CD4-positive, alpha-beta T cell treated with Interleukin-17A for 4 hours (primary cell): ENCODE measurements at places on chromosomes 12 and 14.

DNA sequence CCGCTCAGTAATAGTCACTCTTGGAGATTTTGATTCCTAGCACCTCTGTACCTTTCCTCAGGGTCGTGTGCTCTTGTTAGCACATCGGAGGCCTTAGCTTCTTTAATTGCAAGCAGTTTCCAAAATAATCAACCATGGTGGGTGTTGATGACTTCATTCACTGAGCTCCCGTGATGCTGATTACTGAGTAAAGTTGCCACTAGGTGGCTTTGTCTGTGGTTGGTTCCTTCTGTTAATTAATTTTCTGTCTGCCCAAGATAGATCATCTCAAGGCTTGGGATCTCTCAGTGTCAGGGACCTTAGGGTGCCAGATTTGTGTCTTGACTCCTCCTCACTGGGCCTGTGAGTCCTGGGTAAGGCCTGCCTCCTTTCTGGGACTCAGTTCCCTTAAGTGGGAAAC, 54.3 kb downstream of the PTPN11 start:
- no peak for DNase-seq

- peak; percentile 73 for DNase-seq
These were observed 20.4 kb downstream of the BATF start for GRCh38 chr14:75542588-75543091.

- no peak for DNase-seq
These were observed 86.2 kb downstream of the IGF1 start for GRCh38 chr12:102394200-102394599.

- peak; percentile 44 for DNase-seq
These were observed 21.6 kb downstream of the NCOR2 start for GRCh38 chr12:124545508-124546418.

DNA sequence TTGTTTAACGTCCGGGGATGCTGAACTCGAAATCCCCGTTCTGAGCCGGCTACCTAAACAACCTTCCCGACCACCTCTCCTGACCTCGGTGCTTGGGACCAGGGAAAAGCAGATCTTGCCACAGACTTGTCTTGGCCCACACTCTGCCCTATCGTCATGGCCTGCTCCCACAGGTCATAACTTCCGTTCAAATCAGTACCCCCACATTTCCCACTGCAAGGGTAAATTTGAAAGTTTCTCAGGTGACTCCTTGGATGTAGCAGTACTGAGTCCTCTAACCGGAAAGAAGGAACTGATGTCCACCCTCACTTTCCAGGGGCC, 612 bp upstream of the RBM23 start:
- DNase-seq: no peak

DNA sequence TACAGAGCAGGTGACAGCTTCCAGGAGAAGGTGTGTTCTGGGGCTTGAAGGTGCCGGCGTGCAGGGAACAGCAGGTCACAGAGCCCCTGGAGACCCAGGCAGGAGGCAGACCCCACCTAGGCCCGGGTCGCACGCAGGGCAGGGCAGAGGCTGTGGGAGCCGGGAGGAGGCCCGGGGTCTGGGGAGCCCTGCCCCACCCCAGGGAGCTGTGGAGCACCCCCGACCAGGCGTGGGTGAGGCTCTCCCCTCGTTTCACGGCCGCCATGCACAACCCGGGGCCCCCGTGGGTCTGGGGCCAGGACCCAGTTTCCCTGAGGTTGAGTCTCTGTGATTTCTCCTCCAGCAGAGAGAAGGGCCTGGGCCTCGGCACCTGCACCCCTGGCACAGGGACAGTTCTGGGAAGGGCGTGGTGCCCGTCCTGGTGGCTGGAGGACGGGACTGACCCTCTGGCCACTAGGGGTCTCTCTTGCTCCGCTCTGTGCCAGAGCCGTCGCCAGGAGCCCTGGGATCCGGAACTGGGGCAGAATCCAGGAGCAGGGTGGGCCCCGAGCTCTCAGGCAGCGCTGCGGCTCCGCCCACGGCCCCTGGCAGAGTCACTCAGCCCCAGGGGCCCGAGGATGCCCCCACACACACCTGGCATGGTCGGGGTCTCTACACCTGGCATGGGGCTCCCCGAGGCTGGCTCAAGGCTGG, 75.2 kb upstream of the FBRSL1 start:
- DNase-seq: peak; percentile 88

GRCh38 chr12:29901585-29901984, 117.8 kb upstream of the TMTC1 start:
- DNase-seq: no peak

- DNase-seq: no peak
These were observed 91.5 kb upstream of the SLC35F4 start for GRCh38 chr14:57957441-57957840.

GRCh38 chr14:89303456-89304435, 113.3 kb downstream of the FOXN3 start:
- DNase-seq: no peak

DNA sequence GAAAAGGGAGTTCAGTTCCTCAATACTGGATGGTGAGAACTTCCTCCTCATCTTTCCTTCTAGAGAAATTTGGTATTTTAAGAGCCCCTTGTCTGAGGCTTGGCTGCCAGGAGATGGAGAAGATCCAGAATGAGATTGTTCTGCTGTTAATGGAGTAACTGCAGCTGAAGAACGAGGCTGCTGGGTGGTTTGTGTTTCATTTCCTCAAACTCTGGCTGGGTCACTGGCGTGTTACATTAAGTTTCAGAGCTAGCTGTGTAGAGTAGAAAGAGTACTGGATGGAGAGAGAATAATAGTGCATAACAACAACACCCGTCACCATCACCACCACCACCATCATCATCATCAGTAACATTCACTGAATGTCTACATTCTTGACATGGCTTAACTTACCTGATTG, 325.0 kb upstream of the TBX3 start:
- DNase-seq: no peak

- DNase-seq: no peak
These were observed 50.7 kb downstream of the ACSM4 start for GRCh38 chr12:7354529-7354928.

GRCh38 chr14:105999361-106000028, 473.1 kb downstream of the TMEM121 start:
- DNase-seq: peak; percentile 86

DNA sequence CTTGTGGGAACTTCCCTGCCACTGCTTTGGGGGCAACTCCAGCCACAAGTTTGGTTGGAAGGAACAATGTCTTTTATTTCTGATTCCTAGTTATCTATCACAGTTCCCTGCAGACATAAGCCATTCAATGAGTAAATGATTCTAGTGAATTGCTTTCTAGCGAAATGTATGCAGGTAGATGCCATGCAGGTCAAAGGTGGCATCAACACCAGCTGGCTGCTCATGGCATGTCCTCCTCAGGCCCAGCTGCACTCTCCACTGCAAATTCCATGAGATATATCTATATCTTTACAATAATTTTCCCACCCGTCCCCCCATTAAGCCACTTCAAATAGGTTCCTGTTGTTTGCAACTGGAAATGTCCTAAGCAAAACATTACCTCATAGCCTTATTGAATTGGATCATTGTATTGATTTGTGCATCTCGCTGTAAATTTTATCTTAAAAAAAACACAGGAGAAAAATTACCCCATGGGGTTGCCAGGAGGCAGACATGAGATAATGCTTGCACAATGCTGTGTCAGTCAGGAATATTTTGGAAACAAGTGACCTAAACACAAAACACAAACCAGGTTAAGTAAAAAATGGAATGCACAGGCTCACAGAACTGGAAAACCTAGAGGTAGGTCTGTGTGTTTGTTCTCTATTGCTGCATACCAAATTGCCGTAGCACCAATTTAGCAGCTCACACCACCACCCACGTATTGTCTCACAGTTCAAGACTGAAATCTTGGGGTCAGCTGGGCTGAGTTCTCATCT, 32.8 kb upstream of the TXNRD1 start:
- DNase-seq: no peak

DNA sequence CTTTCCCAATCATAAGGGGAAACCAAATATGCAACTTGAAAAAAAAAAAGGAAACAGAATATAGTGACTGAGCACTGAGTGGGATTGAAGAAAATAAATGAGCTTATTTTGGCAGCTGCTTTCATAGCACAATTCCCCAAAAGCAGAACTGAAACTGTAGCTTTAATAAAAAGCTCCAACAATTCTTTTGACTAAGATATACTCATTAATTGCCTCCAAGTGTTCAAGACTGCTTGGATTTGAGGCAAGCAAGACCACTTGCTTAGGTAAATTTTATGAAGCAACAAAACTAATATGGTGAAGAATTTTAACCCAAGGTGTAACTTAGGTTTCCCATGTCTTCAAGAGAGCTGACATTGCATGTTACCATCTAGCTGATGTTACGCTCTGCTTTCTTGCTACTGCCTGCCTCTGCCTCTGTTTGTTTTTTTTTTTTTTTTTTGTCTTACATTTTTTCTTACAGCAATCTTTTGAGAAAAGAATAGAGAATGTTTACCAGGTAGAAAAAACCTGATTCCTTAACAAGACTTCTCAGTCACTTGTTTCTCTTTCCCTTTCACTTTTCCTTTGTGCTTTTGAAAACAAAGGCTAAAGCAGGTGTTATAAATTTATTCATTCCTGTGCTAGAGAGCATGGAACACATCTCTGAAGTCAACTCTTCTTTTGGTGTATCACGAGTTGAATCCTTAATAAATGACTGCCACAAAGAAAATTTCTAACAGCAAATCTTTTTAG, 134.4 kb downstream of the BCAT1 start:
- DNase-seq: no peak

DNA sequence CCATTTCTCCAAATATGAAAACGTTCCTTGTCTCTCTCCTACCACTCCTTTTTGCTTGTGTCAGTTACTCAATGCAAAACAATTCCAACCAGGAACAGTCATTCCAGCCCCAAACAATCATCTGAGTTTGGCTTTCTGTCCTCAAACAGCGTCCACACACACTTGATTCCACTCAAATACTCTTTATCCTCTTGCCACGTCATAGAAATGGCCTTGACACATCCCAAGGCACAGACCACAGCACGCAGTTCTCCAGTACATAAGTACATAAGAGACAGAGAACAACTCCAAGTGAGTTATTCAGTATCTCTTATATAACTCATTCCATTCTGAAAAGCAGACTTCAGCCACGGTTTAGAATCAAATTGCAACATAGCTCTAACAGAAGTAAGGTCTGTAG, 299.2 kb downstream of the RPS29 start:
- no peak for DNase-seq

- DNase-seq: peak; percentile 80
These were observed at the start of gene DUSP6 for GRCh38 chr12:89352492-89353187. Gene DUSP6, minus strand, starts transcription at chr12:89352501. Its CDS starts 462 bp downstream, at chr12:89352039.

- DNase-seq: no peak
These were observed 12.7 kb upstream of the OAS2 start for GRCh38 chr12:112965643-112966042.

GRCh38 chr12:130639476-130640424, 76.3 kb downstream of the RIMBP2 start:
- no peak for DNase-seq

DNA sequence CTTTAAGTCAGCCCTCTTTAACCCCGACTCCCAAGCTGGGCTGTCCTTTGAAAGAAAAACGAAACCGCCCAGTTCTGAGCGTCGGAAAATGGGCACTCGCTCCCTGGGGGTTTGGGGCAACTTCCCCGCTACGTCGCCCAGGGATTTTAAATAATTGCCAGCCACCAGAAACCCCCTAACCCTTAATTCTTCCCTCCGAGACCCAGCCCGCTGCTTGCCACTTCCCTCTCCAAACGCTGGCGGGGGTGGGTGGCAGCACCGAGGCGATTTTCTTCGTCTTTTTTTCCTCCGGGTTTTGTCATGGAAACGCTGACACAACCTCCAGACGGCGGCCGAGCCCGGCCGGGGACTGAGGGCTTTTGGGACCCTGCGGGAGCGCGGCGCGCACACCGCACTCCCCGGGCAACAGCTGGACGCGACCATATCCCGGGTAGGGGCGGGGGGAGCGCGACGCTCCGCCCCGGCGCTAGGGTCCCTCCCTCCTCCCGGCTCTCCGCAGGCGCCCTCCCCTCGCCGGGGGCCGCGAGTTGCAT, at the start of gene CHST11:
CHST11 (plus strand) TSS at position 532 of the 533 bp plus-strand sequence.
- DNase-seq: peak; percentile 84

DNA sequence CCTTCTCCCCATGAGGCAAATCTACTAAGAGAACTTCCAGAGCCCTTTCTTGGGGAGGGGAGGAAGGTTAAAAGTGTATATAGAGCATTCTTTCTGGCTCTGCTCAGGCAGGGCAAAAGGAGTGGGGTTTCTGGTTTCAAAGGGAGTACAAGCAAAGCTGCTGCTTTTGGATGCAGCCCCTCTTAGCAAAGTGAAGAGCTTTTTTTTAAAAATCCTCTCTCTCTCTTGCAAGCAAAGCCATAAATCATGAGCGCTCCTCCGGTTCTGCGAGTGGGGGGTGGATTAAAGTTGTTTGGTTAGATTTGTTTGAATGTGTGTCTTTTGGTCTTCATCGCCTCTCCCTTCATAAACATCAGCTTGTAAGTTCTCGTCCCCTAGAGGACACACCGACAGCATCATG, 546.6 kb upstream of the TBX3 start:
- no peak for DNase-seq

DNA sequence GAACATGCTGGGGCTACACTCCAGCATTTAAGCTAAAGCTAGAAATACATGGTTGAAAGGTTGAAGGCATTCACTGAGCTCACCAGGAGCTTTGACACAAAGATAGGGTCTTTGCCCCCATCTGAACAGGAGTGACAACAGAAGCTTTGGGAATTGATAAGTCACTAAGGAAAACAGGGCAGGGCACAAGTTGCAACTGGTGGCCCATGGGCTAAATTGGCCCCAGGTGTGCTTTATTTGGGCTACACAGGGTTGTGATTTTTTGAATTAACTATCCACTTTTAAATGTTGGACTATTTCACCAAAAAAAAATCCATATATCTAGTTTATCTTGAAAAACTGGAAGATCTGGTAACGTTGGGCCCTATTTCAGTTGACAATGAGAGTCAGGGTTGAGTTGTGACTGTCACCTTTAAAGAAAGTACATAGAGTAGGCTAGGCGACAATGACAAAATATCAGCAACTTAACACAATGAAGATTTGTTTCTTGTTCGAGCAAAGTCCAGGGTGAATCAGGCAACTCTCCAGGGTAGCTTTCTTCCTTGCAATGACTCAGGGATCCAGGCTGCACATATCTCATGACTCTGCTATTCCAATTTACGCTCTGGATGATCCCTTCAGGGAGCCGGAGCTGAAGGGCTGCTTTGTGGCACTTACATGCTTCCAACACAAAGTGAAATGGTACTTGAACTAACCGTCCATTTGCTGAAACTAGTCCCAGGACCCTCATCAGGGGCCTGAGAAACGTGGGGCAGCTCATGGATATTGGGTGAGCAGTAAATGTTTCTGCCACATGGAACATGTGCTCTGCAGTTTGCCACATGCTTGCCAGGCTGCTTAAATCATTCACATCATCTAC, 13.3 kb upstream of the EIF4B start:
- no peak for DNase-seq
